ENCODE measurements at places on chromosomes 4 and X.

GRCh38 chr4:78656968-78657445 lies 105.4 kb downstream of the ANXA3 start:
- no peak for DNase-seq

- no peak for DNase-seq
Measured at GRCh38 chr4:183936047-183936446, 30.9 kb downstream of the STOX2 start.

GRCh38 chrX:54980334-54980733 lies 13.7 kb downstream of the PFKFB1 start:
- DNase-seq, result no peak

DNA sequence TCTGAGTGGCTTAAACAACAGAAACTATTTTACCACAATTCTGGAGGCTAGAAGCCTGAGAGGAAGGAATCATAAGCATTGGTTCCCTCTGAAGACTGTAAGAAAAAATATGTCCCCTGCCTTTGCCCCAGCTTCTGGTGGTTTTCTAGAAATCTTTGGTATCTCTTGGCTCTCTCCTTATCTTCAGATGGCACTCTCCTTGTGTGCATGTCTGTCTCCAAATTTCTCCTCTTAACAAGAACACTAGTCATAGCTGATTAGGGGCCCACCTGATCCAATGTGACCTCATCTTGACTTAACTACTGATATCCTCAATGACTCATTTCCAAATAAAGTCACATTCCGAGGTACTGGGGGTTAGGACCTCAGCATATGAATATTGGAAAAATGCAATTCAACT lies 635.0 kb upstream of the NR3C2 start:
- DNase-seq, result no peak

- DNase-seq, result no peak
Measured at GRCh38 chrX:143570782-143571181, 53.5 kb upstream of the SPANXN3 start.

DNA sequence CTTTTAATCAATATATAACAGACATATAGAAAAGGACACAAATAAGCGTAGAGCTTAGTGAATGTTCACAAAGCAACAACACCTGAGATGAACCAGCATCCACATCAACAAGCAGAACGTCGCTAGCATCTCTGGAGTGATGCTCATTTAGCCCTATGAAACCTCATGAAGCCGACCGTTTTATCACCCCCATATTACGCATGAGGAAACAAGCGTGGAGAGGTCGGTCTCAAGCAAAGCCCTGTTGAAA lies 524 bp upstream of the RPS3A start:
- no peak for DNase-seq

DNA sequence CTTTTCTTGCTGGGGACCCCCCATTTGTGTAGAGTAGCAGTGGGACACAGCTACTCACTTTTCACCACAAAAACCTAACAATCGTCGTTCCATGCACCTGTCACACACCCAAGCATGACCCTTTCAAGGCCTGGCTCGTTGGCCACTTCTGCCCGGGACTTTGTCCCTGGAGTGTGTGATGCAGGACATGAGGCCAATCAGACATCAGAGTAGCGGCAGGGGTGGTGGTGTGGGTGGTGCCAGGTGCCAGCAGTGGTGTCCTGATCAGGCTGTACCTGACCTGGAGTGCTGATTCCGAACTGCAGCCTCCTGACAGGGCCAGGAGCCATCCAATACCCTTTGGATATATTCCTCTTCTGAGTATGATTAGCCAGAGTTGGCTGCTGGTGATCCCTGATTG lies 23.1 kb upstream of the PROM1 start:
- DNase-seq, result no peak

- DNase-seq, result no peak
Measured at GRCh38 chr4:35494955-35495354, 749.4 kb downstream of the ARAP2 start.

DNA sequence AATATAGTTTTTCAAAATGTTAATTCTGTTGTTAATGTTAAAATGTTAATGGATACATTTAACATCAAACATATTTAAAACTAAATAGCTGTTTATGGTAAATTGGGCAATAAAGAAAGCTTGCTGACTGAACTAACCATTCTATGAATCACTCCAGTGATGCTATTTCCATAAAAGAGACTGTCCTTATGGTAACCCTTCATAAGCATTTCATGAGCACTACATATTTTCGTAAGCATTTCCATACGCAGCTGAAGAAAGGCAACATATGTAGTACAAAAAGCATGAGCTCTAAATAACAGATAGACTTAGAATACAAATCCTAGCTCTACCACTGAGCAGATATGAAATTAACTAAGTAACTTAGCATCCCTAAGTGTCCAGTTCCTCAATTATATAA lies 188.9 kb downstream of the COL25A1 start:
- no peak for DNase-seq

DNA sequence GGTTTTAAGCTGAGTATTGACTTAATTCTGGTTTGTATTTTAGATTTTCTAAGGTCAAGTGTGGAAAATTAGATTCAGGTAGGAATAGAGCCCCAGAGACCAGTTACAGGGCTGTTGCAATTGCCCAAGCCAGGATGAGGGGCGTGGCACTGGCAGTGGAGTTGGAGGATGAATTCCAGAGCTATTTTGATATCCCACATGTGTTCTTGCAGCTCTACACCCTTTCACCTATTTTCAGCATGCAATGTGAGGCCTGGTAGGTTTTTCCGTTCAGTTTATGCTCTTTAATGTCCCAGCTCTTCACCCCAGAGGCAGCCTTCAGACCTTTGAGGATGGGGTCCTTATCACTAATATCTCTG lies 17.9 kb upstream of the OGT start:
- no peak for DNase-seq

DNA sequence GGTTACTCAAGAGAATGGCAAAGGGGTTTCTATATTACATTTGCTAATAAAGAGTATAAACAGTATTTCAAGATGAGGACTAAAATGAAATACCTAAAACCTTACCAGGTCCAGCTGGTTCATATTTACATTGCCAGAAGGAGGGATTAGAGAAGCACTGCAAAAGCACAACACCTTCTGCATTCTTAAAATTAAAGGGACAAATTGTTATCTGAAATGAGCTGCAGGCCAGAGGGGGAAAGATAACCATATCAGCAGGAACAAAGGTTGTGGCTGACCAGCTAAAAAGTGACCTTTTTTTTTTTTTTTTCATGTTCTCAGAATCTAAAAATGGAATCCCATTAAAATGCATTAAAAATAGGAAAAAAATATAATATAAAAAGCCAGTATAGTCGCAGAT lies 39.7 kb downstream of the AFF2 start:
- no peak for DNase-seq

DNA sequence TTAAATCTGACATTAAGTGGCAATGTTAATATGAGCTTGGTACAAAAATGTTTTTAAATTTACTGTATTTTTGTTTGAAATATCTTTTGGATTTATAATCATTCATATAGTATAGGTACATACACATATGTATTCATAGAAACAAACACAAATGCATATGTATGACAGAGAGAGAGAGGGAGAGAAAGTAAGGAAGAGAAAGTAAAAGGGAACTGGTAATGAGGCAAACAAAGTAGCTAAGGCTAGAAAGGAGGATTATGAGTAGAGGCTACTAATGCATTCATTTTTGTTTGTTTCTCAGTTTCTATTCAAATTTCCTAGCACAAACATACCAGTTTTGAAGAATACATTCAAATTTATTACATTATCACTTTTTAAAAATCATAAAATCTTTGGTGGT lies 132.4 kb downstream of the GLRA3 start:
- no peak for DNase-seq

- no peak for DNase-seq
Measured at GRCh38 chrX:10620121-10620699, at the start of gene MID1. Gene MID1, minus strand, starts transcription at chrX:10620585. Its CDS starts 53,038 bp downstream, at chrX:10567547.

DNA sequence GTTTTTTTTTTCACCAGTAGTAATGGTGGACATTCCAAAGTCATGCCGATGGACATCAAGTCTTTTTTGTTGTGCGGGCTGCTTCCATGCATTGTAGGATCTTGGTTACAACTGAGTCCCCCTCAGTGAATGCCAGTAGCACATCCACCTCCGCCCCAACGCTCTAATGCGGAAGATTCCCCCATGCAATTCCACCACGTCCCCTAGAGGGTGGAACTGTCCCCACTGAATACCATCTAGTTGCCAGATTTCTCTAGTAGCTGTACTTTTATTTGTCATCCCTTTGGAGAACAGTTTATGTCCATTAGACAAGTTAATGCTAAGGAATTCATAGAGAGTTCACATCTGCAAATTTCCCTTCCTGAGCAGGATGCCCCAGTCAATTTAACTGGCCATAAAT lies 6.7 kb downstream of the SHISA3 start:
- no peak for DNase-seq

DNA sequence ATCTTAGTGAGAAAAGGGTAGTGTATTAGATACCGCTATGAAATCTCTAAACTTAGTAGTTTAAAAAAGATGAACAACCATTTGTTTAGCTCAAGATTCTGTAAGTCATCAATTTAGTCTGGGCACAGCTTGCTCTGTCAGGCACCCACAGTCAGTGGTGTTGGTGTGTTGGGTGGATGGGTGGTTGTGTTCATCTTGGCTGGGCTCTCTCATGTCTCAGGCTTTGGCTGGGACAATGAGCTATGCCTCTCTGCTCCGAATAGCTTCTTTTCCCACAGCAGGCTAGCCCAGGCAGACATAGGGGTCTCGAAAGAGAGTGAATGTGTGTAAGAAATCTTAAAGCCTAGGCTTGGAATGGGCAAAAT lies 127.0 kb upstream of the GATB start:
- no peak for DNase-seq

DNA sequence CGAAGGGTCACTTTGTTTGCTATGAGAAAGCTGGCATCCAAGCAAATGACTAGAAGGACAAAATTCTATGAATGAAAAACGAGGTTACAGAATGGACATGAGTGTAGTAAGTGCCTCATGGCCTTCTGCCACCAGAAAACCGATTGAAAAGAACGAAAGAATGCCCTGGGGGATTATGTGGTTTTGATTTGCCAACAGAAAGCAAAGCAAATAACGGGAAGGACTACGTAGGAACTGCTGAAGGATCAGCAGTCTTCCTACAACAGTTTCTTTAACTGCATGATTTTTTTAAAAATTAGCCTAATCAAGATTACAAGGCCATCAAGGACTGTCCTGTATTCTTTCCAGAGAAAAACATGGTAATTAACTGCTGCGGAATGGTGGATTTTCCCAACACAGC lies 50.6 kb downstream of the NRK start:
- DNase-seq, result no peak

DNA sequence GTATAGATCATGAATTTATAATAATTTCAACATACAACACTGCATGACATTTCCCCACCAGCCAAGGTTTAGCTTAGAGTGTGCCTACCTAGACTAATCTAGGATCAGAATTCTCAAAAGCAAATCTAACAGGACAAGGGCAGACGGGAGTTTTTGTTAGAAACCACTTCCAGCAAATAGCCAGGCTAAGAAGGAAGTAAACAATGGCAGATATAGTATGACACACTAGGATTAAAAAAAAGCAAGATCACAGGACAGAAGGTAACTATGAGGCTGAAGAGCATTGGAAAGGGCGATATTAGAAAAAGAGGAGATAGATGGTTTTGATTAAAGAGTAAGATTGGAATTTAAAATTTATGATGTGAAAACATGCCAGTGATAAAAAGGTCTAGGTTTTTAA lies 124.8 kb downstream of the LRBA start:
- no peak for DNase-seq

- no peak for DNase-seq
Measured at GRCh38 chr4:40576651-40577480, 52.8 kb downstream of the RBM47 start.

DNA sequence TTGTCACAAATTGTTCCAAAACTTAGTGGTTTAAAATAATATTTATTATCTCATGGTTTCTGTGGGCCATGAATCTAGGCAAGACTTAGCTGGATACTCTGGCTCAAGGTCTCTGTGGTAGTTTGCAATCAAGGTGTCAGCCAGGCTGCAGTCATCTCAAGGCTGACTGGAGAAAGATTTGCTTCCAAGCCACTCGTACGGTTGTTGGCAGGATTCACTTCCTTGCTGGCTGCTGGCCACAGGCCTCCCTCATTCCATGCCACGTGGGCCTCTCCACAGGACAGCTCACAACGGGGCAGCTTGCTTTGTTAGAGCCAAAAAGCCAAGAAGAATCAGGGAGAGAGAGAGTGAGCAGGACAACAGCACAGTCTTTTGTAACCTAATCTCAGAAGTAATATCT lies 101.4 kb downstream of the WWC2 start:
- DNase-seq, result no peak

GRCh38 chr4:10032625-10033024 lies 11.3 kb upstream of the SLC2A9 start:
- no peak for DNase-seq

DNA sequence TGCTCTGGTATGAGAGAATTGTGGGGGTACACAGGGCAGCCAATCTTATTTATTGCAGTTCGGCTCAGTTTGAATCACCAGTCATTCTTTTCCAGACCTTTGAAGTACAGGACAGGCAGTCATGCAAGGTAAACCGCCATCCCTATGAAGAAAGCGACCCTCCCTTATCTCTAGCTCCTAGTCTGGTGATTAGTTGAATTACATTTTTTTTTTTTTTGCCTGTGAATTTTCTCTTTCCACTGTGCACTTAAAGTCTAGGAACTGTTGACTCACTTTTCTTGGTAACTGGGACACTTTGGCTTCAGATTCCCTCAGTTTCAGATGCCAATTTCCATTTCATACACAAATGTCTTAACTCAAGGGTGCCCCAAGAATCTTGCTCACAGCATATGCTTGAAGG lies 82.4 kb upstream of the FAM9C start:
- DNase-seq, result no peak

DNA sequence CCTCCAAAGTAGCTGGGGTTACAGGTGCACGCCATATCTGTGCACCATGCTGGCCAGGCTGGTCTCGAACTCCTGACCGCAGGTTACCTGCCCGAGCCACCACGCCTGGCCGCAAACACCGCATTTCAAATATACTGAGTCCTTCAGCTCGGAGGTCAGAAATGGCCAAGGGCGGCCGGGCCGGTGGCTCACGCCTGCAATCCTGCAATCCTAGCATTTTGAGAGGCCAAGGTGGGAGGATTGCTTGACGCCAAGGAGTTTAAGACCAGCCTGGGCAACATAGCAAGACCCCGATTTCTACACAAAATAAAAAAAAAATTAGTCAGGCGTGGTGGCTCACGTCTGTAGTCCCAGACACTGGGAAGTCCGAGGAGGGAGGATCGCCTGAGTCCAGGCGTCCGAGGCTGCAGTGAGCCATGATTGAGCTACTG lies 71.9 kb upstream of the PPP2R3B start:
- no peak for DNase-seq

GRCh38 chrX:30483996-30484395 lies 93.6 kb downstream of the TASL start:
- DNase-seq, result no peak
